Astrocyte of the cerebellum (primary cell): ENCODE measurements at places on chromosomes 11 and 22.

DNA sequence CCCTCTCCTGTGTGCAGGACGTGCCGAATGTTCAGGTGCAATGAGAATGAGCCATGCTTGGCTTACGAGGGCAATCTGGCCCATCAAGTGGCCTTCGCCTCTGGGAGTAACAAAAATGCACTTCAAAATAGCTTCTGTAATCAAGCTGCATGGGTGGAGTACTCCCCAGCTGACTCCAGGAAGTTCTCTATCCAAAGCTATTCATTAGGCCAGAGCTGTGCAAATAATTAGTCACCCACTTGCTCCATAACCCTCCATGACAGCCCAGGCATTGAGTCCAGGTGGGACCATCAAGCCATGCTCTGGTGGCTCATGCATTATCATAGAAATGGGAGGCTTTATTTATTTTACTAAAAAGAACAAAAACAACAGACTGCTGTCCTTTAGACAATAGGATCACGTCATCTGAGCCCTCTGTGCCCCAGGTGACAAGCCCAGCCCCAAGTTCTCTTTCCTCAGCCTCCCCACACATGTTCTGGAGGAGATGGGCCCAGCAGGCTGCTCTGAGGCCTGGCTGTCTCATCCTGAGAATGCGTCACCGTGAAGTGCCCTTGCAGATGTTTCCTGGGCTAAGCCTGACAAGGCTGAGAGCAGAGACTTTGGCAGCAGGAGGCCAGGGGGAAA, 244.7 kb downstream of the ETS1 start:
- DNase-seq = peak; percentile 42

GRCh38 chr22:42156598-42156997, 26.0 kb upstream of the CYP2D6 start:
- DNase-seq = no peak

GRCh38 chr11:60130496-60130895, 42.0 kb downstream of the MS4A2 start:
- DNase-seq = no peak

DNA sequence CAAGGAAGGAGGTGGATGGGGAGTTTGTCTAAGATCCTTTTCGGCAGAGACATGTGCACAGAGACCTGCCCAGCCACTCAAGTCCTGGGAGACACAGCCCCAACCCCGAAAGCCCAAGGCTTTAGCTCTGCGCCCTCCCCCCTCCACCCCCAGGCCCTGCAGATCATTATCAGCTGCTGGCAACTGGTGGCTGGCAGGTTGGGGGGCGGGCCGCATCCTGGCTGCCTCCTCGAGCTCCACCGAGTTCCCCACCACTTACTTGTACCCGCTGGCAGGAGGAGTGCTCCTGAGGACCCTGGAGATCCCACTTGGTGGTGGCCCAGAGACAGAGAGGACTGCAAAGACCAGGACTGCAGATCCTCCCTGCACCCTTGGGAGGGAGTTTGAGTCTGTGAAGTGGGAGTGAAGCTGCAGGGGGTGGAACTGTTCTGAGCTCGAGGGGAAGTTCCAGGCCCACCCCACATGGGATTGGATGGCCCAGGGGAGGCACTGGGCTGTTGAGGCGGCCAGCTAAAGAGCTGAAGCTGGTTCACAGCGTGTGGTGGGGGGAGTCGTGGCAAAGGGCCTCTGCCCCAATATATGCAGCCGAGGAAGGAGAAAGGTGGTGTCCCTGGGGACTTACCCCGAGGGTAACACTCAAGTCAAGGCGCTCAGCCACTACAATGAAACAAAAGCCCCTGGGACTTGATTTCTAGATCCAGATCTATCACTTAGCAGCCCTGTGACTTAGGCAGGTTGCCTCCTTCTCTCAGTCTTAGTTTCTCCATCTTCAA, 19.9 kb upstream of the CCDC86 start:
- DNase-seq = no peak

- DNase-seq = no peak
These were observed 222.0 kb downstream of the DBX1 start for GRCh38 chr11:19938169-19938856.

GRCh38 chr11:84922212-84922805, 704.8 kb downstream of the DLG2 start:
- no peak for DNase-seq

GRCh38 chr22:48053486-48053885, 1291.0 kb downstream of the TBC1D22A start:
- DNase-seq = no peak

DNA sequence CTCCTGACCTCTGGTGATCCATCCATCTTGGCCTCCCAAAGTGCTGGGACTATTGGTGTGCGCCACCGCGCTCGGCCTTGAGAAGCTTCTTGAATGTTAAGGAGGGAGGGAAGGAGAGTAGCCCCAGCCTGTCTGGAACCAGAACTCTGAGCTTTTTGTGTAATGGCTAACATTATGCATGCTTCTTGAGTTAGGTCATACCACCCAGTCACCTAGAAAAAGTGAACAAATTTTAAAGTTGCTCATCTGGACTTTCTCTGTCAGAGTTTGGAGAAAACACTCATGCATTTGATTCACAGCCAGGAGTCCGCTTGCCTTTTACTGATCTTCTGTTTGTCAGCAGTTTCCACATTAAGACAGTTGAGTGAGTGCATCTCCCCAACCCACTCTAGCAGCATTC, 82.1 kb downstream of the PPP6R3 start:
- DNase-seq = peak; percentile 86

GRCh38 chr11:2452321-2453012, 7.7 kb downstream of the KCNQ1 start:
- no peak for DNase-seq

DNA sequence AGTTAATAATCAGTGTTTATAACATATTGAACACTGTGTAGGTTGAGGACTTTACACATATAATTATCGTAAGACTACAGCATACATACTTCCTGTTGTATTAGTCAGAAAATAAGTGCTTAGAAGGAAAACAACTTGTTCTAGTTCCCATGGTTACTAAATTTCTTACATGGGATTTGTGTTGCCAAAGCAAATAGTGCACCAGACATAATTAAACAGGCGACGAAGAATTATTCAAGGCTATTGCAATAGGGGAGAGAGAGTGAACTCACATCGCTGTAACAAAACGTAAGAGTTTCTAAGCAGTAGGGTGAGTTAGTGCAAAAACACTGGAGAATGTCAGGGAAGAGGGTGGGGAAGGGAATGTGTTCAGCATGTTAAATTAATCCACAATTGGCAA, 347.8 kb downstream of the CNTN5 start:
- DNase-seq = peak; percentile 24

DNA sequence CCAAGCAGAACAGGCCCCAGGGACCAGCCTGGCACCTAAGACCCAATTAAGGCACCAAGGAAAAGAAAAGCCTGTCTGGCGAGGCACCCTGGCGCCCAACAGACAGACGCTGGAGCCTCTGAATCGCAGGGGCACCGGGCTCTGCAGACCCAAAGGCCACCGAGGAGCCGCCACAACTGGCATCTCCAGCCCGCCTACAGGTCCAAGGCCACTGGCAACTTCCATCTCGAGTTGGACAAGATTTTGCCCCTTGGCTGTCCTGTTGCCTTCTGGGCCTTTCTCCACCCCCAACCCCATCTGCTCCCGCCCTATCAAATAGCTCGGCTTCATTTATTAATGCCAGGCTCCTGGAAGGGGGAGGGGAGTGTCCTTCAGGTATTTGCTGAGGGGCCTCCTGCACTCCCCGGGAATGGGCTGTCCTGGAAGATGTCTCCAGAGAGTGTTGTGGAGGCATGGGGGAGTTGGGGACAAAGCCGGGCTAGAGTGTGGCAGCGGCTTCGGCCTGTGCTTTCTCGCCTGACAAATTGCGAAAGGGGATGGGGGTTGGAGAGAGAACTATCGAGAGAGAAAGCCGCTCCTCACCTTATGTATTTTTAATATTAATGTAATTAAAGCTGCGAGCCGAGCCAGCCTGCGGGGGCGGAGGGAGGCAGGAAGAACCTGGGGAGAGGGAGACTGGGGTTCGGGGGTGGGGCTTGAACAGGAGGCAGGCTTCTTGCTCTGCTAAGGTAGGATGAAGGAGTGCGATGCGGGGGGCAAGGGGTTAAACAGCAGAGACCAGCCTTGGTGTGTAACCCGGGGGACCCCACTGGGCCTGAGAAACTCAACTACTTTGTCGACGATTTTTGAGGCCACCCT, 2.0 kb downstream of the DSCAML1 start:
- no peak for DNase-seq

- no peak for DNase-seq
These were observed 53.2 kb upstream of the CRTAM start for GRCh38 chr11:122785031-122785541.
